ENCODE measurements at places on chromosomes 5 and 9.

DNA sequence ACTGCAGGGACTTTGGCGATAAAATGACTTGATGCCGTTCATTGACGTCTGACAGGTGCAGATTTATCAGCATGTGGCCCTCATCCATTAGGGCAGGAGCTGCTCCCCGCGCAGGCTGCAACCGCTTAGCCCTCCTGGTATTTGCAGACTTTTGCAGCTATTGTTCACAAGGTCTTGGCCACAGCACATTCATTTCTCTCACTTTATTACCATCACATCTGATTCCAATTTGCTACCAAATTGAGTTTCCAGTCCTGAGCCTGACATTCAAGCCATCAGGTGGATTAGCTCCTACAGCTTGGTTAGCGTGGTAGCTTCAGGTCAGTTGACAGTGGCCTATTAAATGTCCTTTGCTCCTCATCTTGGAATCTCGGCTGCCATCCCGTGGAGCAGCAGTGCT lies 299.2 kb downstream of the CD180 start:
- DNase-seq = no peak

GRCh38 chr5:119022017-119022745 lies 33.8 kb upstream of the DTWD2 start:
- DNase-seq = peak; percentile 55

DNA sequence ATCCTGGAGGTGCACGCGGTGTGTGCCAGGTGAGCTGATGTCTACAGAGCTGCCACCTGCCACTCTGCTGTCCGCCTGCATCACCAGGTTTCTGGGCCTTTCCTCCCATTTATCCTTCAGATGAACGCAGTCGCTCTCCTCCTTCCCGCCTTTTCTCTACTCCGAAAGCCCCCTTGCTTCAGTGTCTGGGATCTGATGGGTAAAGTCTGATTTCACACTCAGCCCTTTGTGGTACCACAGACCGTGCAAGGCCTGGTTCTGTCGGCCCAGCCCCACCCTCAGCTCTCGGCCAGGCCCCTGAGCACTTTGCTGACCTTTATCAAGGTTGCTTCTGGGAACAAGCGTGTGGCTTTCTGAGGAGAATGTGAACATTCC lies 32.5 kb downstream of the GLT6D1 start:
- DNase-seq = no peak

GRCh38 chr5:171093598-171093997 lies 215.4 kb upstream of the TLX3 start:
- peak; percentile 5 for DNase-seq

GRCh38 chr9:137319739-137320551 lies 17.9 kb upstream of the NRARP start:
- no peak for DNase-seq

DNA sequence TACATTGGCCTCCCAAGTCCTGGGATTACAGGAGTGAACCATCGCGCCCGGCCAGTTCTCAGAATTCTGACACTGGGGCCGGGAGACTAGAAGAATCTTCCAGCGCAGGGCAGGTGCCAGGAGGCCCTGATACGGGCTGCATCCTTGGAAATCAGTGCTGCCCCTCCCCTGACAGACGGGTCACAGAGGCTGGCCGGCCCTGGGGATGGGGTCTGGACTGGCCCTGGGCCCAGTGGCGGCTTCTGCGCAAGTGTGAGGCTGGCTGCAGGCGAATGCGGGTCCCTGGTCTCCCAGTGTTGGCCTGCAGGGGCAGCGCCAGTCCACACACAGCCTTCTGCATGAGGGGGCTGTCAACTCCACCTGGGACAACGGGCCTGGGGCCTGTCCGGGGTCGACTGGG lies 831 bp upstream of the TBC1D9B start:
- no peak for DNase-seq

DNA sequence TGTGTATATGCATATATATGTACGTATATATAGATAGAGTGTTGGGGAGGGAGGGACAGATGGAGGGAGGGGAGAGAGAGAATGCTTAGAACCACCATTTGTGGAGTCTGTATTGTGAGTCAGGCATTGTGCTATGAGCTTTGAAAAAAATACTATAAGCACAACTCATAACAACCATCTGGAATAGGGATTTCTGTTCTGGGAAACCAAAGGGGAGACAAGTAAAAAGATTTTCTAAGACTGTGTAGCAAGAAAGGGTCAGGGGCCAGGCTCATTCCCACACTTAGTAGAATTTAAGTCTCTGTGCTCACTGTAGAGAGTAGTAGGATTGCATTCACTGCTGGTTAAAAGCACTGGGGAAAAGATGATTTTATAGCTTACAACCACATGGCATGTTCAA lies 202.3 kb upstream of the SGCD start:
- DNase-seq = peak; percentile 67

GRCh38 chr9:26324786-26325443 lies 567.7 kb downstream of the CAAP1 start:
- DNase-seq = peak; percentile 2

DNA sequence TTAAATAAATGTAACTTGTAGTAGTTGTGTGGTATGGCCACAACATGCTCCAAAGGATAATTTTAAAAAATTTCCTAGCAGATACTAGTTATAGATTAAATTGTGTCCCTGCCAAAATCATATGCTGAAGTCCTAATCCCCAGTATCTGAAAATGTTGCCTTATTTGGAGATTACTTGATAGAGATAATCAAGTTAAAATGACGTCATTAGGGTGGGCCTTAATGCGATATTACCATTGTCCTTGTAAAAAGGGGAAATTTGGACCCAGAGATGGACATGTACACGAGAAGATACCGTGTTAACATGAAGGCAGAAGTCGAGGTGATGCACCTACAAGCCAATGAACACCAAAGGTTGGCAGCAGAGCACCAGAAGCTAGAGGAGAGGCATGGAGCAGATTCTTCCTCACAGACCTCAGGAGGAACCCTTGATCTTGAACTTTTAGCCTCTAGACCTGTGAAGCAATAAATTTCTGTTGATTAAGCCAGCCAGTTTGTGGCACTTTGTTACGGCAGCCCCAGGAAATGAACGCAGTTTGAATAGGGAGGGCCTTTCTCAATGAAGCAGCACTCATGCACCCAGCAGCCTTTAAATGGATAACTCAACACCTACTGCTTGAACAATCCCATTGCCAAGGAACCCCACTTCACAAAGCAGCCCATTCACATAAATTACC lies 148.9 kb downstream of the ARHGAP26 start:
- no peak for DNase-seq

- DNase-seq = no peak
Observed at GRCh38 chr9:103819936-103820335, 274.2 kb upstream of the SMC2 start.

- DNase-seq = peak; percentile 74
Observed at GRCh38 chr9:4196376-4196775, 103.5 kb downstream of the GLIS3 start.

- no peak for DNase-seq
Observed at GRCh38 chr9:37835821-37836220, 35.2 kb downstream of the DCAF10 start.
